ENCODE measurements at places on chromosomes 1 and 21.

DNA sequence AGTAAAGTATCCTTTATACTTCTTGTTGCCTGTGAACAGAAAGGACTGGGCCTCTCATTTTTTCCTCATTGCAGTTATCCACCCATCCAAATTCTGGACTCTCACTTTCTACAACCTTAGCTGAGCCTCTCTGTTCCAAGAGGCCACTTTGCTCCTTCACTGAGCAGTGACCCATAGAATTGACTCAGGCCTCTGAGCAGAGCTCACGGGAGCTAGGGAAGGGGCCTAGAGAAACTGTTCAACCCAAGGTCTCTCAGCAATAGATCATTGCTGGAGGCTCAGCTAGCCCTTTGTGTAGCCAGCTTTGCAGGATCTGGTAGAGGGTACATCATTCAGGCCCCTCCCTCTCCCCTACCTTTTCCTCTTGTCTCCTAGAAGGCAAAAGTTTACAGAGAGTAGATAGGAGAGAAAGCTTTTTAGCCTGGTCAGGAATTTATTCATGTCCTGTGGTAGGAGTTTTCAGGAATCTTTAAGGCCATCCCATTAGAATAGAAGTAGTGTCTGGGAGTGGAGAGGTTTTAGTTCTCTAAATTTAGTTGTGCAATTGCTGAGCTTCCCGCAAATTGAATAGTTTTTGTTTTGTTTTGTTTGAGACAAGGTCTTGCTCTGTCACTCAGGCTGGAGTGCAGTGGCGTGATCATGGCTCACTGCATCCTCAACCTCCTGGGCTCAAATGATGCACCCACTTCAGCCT is 6.7 kb downstream of the INTS3 start:
- DNase-seq = no peak

DNA sequence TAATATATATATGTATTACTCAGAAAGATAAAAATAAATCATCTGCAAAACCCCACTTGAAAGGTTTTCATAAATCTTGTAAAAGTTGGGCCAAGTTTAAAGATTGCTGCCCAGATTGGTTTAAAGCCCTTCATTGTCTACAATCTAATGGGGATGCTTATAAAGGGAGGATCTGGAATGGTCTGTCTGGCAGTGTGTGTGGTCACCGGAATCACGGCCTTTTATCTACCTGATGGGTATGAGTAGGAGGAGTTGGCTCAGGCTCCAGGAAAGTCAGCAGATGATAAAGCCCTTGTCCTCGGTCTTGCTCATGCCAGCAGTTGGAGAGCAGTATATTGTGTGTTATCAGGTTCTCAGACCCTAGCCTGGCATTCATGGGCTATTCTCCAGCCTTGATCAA is 197.7 kb downstream of the ROR1 start:
- DNase-seq = no peak

DNA sequence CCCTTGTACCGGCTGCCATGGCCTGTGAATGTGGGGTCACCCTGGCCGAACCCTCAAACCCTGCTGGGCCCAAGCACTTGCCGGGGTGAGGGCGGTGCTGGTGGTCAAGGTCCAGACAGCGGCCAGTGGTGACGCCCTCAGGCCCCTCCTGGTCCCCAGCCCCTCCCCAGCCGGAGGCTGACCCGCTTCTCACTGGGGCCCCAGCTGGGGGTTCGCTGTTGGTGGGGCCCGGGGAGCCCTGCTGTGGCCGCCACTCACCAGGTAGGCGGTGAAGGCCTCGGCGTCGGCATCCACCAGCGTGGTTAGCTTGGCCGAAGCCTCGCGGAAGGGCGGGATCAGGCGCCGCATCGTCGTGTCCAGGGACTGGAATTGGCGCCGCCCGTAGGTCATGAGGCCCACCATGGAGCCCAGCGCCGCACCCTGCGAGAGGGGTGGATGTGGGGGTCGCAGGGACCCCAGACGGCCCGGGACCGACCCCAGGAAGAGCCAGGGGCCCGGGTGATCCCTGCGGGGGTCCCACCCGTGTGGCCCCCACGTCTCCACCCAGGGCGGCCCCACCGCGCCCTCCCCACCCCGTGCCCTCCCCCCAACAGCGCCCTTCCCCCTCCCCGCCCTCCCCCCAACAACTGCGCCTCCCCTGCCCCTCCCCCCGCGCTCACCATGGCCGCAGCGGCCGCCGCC is 10.1 kb downstream of the FTCD start:
- DNase-seq = no peak

- DNase-seq = no peak
Measured at GRCh38 chr1:155458111-155458510, 104.5 kb downstream of the ASH1L start.

- DNase-seq = no peak
Measured at GRCh38 chr1:55329091-55329490, 113.9 kb upstream of the USP24 start.

DNA sequence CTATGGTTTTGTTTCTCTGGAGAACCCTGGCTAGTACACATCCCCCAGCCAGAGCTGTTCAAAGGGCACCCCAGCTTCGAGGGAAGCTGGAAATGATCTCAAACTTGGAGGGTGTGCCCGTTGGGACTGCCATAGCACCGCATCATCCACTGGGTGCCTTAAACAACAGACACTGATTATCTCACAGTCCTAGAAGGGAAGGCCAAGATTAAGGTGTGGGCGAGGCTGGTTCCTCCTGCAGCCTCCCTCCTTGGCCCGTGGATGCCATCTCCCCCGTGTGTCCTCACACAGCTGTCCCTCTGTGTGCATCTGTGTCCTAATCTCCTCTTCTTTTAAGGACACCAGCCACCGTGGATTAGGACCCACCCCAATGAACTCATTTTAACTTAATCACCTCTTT is 4.2 kb upstream of the IBA57 start:
- no peak for DNase-seq

DNA sequence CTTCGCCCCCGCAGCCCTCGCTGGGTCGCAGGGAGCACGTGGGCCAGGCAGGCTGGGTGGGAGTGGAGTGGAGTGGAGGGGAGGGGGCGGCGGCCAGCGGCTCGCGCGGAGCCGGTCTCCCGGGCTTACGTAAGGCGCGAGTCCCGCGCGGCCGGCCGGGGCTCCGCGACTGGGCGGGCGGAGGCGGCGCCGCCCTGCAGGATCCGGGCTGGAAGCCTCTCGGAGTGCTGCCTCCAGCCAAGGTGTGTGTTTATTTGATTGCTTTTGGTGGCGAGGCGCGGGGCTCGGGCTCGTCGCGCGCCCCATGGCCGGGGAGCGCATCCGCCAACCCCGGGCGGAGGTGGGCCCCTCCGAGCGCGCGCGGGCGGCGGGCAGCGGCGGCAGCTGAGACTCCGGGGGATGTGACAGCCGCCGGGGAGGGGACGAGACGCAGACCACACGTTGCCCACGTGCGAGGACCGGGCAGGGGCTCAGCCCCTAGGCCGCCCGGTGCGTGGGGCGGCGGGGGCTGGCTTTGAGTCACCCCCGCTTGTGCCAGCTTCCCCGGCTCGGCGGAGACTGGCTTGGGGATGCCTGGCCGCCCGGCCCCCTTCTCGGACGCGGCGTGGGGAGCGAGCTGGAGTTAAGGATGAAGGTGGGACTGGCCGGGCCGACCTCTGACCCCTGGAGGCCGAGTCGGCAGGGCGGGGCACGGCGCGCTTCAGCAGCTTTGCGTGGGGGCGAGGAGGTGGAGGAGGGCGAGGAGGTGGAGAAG is 402 bp upstream of the AK4 start:
- DNase-seq = peak; percentile 59

DNA sequence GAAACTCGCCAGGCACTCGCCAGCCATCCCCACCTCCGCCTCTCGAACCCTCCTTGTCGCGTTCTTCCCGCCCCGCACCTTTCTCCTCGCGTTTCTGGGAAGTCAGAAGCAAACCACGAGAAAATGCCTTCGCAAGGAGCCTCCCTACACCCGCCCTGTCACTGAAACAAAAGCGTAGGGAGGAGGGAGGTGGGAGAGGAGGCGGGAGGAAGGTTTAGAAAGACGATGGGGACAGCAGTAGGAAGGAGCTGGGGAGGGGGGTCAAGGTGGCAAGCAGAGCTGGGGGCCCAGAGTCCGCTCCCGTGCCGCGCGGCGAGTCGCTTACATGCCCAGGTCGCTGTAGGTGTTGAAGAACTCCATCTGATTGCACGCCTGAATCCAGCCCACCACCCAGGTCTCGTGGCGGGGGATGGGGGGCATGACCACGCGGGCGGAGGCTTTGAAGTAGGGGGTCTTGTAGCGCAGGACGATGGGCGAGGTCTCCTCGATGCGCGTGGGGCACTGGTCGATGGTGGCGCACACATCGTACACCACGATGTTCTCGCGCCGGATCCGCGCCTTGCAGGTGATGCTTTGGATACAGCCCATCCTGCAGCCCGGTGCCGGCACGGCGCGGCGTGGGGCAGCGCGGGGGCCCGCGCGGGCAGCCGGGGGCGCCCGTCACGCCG is 1.0 kb downstream of the FAM78B start:
- DNase-seq = peak; percentile 21

DNA sequence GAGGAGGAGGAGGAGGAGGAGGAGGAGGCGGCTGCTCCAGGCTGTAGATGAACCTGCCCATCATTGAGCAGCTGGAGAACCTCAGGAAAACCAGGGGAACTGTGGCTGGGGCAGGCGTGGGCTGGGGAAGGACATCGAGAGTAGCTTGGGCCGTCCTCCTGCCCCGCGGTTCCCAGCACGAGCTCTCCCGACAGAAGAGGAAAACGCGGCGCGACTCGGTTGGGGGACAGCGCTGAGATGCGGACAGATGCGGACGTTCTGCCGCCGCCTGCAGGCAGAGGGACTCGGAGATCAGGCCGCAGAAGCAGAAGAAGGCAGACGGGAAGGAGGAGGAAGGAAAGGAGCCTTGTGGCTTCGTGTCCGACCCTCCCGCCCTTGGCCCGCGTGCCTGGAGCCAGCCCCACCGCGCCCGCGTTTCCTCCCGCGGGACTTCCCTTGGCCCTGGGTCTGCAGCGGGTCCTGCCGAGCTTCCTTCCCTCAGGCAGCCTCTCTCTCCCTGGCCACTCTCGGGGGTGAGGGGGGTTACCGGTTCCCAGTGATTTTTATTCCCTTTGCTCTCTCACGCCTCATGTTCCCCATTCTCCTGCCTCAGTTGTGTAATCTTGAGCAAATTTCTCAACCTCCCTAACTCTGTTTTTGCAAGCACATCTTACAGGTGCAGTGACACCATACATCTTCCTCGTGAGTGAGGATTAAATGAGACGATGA is 1.7 kb upstream of the TNFRSF9 start:
- DNase-seq = peak; percentile 42

DNA sequence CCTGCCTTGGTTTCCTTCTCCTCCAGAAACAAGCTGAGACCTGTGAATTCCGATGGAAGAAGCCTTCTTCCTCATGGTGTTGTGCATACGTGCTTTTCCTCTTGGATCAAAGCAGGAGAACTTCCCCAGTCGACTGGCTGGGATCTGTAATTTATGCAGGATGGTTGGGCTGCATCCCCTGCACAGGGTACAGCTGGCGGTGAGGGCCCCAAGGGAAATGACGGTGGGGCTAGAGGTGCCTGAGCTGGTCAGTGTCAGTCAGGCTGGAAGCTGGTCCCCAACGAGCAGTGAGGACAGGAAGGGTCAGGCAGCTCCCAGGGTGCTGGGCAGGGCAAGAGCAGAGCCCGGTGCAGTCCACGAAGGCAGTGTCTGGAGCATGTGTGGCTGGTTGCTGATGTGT is 106.7 kb downstream of the CNIH3 start:
- DNase-seq = no peak

Data from stimulated activated CD4-positive, alpha-beta T cell treated with anti-CD3 and anti-CD28 coated beads, Interleukin-2, amount 100 ng/mL, for 24 hours (primary cell).